ENCODE measurements at places on chromosomes 16 and 17. TPM values are rescaled to one million over a fixed set of nuclear protein-coding genes. Genes with fewer than 3 reads are reported as not detected.

DNA sequence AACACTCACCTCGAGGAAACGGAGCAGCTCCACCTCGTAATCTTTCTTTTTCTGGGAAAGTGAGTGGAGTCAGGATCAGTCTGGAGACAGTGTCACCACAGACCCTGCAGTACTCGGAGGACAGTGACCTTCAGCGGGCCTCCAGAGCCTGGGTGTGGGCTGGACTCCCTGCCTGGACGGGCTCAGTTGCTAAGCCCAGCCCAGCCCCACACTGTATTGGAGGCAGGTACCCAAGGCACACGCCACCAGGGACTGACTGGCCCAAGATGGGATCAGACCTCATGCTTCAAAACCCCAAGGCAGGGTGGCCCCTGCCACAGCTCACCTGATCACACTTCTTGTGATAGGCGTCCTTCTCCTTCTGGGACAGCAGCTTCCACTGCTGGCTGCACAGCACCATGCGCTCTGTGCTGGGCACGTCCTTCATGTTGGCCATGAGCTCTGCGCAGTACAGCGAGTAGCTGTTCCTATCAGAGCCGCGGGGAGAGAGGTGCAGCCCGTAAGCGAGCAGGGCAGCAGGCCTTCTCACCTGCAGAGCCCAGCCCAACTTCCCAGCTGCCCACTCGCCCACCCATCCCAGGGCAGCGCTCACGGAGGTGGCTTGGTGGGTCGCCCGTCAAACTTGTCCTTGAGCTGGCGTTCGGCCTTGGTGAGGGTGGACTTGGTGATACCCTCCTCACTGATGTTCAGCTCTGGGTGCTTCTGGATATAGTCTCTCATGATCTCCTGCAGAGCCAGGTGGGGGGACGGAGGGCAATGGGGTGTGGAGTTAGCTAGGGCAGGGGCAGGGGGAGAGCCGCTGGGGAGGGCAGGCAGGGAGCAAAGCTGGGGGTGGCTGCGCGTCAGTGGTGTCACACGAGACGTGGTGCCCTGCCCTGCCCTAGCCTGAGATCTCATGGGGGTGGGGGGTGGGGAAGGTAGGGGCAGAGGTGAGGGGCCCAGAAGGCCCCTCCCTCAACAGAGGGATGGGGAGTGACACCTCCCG is 7.9 kb downstream of the UBTF start:
- no peak for DNase-seq

GRCh38 chr17:78973196-78973595 is 6.5 kb downstream of the LGALS3BP start:
- no peak for DNase-seq

DNA sequence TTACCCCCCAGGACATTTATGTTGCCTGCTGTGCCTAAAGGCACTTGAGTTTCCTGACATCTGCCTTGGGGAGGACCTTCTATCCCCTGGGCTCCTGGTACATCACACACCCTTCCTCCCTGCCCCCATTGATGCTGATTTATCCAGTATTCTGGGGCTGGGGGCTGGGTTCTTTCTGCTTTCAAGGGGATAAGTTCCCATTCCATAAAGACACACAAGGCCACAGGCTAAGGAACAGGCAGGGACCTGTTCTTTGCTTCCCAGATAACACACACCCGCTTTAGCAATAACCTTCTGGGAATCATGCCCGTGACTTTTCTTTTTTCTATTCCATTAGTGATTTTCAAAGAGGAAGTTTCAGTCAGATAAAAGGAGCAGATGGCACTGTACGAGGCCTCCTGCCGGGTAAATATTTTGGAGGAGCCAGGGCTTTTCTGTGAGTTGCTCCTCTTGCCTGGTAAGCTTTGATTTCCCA is 30.6 kb downstream of the CHD9 start:
- no peak for DNase-seq

DNA sequence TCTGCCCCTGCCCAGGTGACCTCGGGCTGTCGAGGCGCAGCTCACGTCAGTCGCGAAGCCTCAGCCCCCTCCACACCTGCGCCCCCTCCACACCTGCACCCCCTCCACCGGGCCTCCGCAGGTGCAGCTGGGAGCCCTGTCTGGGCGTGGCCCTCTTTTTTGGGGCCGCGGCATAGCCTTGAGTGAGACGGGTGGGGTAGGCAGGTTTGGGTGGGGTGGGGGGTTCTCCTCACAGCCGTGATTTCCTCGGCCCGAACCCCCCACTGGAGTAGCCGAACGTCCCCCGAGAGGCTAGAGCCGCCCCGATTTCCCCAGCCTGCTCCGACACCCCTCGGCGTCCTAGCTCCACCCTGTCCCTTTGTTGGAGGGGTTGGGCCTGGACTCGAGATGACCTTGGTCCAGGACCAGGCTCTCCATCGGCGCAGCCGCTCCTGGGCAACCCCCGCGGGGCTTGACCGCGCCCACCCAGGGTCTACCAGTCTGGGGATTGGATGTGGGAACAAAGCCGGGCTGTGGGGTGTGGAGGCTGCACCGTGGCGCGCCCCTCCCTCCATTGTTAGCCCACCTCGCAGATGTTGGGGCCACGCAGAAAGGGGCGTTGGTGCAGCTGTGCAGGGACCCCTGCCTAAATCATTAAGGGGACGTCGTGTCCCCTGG is 626 bp downstream of the TUBB3 start:
- peak; percentile 36 for DNase-seq

DNA sequence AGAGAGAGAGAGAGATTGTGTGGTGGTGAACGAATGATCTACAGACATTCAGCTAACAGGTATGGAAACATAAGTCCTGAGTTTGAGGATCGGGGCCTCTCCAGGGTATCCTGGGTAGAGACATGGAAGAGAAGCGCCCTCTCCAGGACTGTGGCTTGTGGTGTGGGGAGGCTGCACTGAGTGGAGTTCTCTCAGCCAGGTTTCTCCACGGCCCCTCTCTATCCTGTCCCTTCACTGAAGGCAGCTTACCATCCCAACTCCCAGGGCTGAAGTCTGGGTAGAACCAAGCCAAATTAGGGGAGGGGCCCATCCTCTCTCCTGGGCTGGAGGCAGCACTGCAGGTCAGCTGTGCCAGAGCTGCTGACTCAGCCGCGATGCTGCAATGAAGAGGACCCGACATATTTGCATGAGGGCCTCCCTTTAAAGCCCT is 6.2 kb downstream of the C1QL1 start:
- no peak for DNase-seq

Gene AIPL1
- total RNA-seq: not detected

Gene GUCY2D
- total RNA-seq: not detected

Gene MYCBPAP
- total RNA-seq: not detected
